Activated T-helper 1 cell treated with anti-CD3 and anti-CD28 coated beads, Interleukin-2, amount 50 U/mL, for 16 hours (primary cell): ENCODE measurements at places on chromosomes 16 and 17.
A peak's percentile ranks its signal among the peaks of the same experiment; 100 is the strongest.

DNA sequence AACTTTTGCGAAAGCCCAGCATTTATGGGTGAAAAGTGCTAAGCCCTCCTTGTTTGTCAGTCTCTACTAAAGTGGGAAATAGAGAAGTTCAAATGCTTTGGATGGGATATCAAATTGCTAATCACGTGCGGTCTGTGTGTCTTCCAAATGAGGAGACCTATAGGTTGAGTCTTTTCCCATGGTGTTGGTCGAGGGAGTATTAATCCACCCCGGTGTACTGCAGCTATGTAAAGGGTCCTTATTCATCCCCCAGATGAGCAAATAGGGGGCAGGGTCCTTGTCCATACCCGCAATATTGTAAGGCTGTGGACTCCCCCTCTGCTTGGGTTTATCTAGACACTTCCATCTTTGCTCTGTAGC lies 14.6 kb downstream of the KIAA0513 start:
- no peak for DNase-seq

- DNase-seq: no peak
These were observed 25.6 kb downstream of the IGSF6 start for GRCh38 chr16:21626659-21627277.

DNA sequence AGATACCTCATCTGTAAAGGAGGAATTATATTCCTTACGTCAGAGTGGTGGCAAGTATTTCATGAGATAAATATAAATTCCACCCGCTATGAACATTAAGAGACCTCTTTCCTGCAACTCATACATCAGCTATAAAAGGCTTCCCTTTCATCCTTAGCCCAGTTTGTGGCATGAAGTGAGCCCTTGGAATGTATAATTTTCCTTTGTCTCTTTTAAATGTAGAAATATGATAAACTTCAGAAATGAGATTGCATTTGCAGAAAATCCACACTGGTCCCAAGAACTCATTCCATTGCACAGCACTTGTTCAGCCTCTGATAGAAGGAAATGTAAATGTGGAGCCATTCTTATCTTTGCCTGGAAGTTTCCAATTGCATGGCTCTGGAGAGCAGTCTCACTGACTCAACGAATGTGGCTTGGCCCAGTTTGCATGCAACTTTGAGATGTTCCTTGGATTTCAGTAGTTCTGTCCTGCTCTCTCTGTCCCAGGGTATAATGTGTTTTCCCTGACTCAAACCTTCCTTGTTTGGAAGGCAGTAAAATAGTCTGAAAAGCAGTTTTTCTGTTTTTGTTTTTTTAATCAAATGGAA lies 746.4 kb downstream of the CDH11 start:
- no peak for DNase-seq

GRCh38 chr17:5210614-5211252 lies 19.1 kb upstream of the ZNF594 start:
- DNase-seq: no peak

DNA sequence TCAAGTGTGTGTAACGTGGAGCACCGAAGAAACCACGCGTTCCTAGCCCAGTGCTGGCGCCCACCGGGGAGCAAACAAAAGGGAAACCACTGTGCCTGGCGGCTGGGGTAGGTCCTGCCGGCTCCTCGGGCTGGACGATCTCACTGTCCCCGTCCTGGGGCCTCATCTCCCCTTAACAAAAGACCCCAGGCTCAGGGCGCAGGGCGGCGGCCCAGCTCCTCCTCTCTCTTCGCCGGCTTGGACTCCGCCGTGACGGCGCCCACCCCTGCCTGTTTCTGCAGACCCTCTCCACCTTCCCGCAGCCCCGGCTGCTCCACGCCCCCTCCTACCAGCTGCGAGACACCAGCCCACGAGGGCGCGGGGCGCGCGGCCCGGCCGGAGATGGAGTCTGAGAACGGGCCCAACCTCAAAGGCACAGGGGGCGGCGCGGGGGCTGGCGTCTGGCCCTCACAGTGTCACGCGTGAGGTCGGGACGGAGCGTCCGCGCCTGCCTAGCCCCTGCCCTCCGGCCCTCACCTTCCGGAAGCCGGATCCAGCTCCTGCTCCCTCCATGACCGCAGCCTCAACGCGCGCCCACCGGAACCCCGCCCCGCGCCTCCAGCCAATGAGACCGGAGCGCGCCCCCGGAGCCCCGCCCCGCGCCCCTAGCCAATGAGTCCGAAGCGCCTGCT lies at the start of gene CENPX:
Gene CENPX (minus strand): TSS at position 569 of the 671 bp plus-strand sequence. CDS start 17 bp downstream, at position 552.
- DNase-seq: no peak

GRCh38 chr16:71289732-71290062 lies 495 bp upstream of the CMTR2 start:
- no peak for DNase-seq

DNA sequence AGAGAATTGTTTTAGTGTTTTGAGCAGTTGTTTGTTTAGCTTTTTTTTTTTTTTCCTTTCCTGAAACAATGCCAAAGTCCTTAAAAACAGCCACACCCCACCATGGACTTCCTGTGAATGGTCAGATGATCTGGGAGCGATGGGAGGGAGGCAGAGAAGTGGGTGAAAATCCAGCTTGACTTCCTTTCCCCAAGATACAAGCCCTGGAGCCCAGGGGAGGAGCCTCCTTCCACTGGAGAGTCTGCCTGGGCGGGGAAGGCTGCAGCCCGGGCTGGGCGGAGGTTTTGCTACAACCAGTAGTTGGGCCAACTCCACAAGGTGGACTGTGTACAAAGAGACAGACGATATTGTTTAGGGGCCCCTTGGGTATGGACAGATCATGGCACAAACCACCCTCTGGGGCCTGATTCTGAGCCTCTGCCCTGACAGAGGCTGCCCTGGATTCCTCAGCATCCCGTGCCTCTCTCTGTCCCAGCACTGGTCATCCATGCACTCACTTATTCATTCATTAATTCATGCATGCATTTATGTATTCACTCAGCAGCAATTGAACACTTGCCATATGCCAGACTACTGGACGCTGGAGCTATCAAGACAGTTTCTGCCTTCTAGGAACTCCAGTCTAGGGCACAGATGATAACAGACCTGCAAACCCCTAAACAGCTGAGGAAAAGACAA lies 29.8 kb downstream of the WSB1 start:
- no peak for DNase-seq

GRCh38 chr17:4479982-4480751 lies 18.5 kb upstream of the SPNS2 start:
- DNase-seq: no peak

- DNase-seq: no peak
These were observed 26.0 kb upstream of the ITGB4 start for GRCh38 chr17:75695141-75695829.

- DNase-seq: no peak
These were observed 40.1 kb upstream of the RBBP6 start for GRCh38 chr16:24499193-24499814.

DNA sequence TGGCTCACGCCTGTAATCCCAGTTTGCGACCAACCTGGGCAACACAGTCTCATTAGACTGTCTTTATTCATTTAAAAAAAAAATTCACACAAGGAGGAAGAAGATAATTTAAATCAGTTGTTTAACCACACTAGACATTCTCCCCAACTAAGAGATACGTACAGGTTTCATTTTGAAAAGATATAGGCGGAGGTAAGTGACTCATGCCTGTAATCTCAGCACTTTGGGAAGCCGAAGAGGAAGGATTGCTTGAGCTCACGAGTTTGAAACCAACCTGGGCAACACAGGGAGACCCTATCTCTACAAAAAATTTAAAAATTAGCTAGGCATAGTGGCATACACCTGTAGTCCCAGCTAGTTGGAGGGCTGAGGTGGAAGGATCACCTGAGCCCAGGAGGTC lies 5.3 kb downstream of the CMTM4 start:
- DNase-seq: no peak

DNA sequence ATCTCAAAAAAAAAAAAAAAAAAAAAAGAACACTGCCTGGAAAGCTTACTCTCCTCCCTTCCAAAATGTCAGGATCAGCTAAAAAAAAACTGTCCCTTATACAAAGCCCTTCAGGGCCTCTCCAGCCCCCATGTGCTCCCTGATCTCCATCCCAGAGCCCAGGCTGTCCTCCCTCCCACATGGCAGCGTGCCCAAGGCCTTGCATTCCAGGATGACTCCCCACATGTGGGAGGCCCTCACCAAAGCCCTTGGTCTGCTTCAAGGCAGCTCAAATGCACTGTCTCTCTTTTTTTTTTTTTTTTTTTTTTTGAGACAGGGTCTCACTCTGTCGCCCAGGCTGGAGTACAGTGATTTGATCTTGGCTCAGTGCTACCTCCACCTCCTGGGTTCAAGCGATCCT lies 2.3 kb downstream of the FDXR start:
- DNase-seq: no peak

GRCh38 chr17:1573932-1574696 lies 11.5 kb upstream of the PITPNA start:
- DNase-seq: peak; percentile 17

DNA sequence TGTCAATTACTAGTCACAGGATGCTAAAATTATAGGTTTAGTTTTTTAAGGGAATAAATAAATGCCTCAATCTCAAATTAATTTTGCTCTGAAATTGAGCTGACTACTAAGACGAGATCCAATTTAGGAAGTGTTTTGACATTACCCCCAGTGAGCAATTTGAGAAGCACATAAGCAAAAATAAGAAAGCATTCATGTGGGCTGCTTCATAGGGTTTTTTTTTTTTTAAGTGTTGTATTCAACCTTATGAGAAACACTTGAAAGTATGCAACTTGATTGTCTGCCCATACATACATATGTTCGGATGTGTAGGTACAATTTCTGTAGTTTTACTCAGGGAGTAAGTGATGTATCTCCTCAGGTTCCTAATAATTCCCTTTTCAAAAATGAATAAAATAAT lies 77.6 kb downstream of the PRKCA start:
- DNase-seq: no peak

- DNase-seq: no peak
These were observed 121.7 kb upstream of the NLRP1 start for GRCh38 chr17:5705876-5706576.

- DNase-seq: no peak
These were observed 105.6 kb downstream of the SEC14L1 start for GRCh38 chr17:77246110-77247047.

DNA sequence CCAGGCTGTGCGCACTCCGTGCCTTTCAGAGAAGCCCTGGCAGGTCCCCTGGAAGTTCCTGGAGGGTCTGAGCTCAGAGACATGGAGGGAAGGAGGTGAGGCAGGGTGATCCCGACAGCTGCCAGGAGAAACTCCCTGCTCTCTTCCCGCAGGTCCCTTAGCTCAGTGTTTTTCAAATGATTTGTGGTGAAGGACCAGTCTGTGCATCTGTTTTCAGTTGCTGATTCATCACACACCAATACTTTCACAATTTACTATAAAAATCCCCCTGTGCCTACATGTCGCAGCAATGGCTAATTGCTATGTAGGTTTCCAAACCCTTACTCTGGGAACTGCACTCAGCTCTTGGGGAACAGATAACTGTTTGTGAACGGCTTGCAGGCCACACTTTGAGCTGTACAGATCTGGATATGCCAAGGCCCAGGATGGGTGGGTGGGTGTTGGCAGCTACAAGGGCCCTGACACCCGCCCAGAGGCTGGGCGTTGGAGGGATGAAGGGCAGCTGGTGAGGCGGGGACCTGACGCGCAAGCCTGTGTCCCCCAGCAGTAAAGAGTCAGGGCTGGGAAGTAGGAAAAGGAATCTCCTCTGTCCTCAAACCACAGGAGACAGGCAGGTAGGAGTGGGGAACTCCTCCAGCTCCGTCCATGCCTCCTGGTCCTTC lies 20.5 kb upstream of the EMP2 start:
- DNase-seq: no peak

GRCh38 chr17:350706-351448 lies 1.7 kb downstream of the RPH3AL start:
- no peak for DNase-seq

DNA sequence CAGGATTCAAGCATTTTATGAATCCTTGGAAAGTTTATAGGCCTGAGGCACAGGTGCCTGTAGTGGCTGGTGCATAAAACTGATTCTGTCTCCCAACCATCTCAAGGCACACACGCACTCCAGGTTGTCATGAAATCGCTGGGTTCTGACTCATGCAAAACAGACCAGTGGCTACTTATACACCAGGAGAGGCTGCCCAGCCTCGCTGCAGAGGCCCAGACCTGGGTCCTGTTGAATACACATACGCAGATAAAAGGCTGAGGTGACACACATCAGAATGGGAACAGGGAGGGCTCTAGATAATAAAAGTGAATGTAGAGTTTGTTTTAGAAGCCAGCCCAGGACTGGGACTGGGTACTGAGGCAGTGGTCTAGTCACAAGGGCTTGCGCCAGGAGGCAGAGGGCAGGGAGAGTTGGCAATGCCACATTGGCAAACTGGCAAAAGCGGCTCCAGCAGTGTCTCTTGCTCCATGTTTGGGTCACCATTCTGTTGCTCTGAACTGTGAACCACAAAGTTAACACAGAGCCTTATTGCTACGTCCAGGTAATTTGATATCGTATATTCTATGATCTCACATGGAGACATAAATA lies 13.6 kb downstream of the OR1D5 start:
- DNase-seq: no peak

GRCh38 chr17:62110923-62111484 lies 45.9 kb upstream of the MED13 start:
- no peak for DNase-seq

- no peak for DNase-seq
These were observed 706.9 kb upstream of the SOX9 start for GRCh38 chr17:71413935-71414334.

DNA sequence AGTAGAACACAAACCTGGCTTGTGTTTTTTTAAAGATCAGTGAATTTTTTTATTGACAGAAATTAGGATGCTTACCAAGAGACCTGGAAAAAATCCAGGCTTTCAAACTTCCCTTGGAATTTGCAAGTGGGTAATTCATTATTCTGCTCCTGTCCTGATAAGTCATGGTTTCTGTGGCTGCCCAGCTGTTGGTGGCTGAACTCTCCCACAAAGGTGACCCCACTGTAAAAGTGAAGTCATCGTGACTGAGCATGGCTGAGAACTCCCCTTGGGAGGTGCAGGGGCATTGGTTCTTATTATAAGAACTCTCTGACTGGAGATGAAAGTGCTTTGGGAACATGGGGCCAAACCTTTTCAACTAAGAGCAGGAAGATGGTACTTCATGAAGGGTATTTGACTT lies 46.6 kb upstream of the TANC2 start:
- DNase-seq: no peak

- DNase-seq: no peak
These were observed 9.1 kb downstream of the CTCF start for GRCh38 chr16:67571464-67571863.

DNA sequence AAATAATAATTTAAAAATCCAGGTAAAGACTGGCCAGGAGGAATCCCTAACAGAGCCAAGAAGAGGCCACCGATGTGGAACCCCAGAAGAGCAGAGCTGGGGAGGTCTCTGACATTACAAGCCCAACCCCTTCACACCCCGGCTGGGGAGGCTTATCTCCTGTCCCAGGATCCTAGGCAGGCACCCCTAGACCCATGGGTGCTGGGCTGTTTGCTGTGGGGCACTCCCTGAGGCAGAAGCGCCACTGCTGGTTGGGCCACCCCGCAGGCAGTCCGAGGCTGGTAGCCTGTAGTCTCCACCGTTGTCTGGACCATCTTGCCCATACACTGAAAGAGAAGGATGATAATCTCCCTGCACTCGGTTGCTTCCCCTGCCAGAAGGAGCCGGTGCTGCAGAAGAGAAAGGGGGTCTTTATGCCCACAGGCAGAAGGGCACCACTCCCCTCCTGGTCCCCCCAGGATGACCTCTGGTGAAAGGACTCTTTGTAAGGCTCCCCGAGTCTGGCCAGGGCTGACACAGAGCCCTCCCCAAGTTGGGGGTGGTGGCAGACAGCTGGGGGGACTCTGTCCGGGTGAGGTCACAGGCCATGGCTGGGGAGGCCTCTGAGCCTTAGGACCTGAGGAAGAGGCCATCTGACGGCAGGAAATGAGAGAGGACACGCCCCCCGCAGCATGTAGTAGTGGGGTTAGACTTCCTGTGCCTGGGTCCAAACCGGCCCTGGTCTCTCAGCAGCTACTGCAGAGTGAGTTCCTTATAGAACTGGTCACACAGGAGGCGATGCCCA lies 34.2 kb downstream of the CFAP20 start:
- no peak for DNase-seq
